Tibial artery (tissue), 4 donors: ENCODE measurements at places on chromosomes 3 and 15.
A peak's percentile ranks its signal among the peaks of the same experiment; 100 is the strongest.

DNA sequence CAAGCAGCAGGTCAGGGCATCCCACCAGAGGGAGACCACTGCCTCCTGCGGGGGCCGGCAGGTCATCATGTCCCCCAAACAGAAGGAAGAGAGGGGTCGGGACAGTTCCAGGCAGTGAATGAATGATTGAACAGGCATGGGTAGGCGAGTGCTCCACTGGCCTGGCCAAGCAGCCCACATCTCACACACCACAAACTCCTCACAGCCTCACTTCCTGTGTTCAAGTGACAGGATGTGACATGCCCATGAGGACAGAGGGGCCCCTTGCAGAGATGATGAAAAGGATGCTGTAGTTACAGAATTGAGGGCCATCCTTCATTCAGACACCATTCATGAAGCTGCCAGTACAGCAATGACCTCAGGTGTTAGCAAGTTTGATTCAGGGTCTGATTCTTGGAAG is 3.7 kb downstream of the IQSEC1 start:
- no peak for DNase-seq

- no peak for DNase-seq
Measured at GRCh38 chr3:37861620-37862041, at the start of gene CTDSPL. CTDSPL (plus strand) TSS chr3:37861880; CDS start chr3:37862200, 320 bp downstream.

DNA sequence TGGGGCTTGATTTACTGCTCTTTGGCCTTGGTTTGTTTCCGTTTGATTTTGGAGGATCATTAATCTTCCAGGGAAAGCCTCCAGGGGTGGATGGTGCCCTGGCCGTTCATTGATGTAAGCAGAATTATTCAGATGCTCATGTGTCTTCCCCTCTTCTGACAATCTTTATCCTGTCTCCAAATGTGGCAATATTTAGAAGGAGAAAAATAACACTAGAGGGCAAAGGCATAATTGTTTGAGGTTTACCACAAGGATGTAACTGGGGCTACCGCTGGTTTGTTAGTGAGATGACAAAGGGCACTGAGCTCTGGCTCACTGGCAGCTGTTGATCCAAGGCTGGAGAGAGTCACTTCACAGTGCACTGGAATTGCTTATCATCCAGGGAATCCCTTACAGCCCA is 18.2 kb upstream of the PLCL2 start:
- DNase-seq = no peak

DNA sequence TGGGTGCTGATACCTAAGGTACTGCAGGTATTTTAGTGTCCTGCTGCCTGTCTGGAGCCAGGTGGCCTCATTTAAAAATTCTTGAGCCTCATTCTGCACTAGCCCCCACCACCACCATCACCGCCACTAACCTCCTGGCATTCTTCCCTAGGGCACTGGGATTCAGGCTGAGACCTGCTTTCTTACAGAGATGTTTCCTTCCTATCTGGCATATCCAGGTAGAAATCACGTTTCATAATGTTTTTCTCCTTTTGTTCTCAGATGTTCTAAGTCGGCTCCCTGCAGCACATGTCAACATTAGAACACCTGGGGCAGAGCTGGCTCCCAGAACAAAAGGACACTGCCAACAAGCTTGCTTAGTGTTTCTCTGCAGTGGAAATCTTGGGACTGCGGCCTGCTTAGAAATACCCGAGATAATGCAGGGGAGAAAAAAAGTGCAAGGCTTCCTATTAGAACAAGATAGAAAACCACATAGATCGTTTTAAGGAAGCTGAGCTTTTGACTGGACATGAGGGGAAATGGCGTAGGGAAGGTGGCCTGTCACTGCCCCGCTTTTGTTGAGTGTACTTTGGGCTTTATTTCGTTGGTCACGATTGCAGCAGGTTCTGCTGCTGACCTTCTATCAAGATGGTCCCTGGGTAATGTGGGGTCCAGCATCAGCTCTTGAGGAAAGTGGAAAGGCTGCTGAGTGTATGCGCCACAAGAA is 59.6 kb upstream of the PPARG start:
- no peak for DNase-seq

- no peak for DNase-seq
Measured at GRCh38 chr3:103918336-103918735, 1448.4 kb upstream of the ALCAM start.

- DNase-seq = peak; percentile 17
Measured at GRCh38 chr15:81295486-81296121, 28.3 kb downstream of the STARD5 start.

- DNase-seq = no peak
Measured at GRCh38 chr15:57736591-57736990, 30.1 kb downstream of the POLR2M start.

- DNase-seq = no peak
Measured at GRCh38 chr15:50119063-50120040, at the start of gene ATP8B4. ATP8B4 (minus strand) TSS chr15:50119233; CDS start chr15:50106966, 12,267 bp downstream.

- DNase-seq = no peak
Measured at GRCh38 chr15:31265871-31266711, 60.5 kb upstream of the KLF13 start.
